ENCODE measurements at places on chromosomes 5 and 9. TPM values are rescaled to one million over a fixed set of nuclear protein-coding genes. Genes with fewer than 3 reads are reported as not detected.

Gene TSLP
- total RNA-seq, result not detected

DNA sequence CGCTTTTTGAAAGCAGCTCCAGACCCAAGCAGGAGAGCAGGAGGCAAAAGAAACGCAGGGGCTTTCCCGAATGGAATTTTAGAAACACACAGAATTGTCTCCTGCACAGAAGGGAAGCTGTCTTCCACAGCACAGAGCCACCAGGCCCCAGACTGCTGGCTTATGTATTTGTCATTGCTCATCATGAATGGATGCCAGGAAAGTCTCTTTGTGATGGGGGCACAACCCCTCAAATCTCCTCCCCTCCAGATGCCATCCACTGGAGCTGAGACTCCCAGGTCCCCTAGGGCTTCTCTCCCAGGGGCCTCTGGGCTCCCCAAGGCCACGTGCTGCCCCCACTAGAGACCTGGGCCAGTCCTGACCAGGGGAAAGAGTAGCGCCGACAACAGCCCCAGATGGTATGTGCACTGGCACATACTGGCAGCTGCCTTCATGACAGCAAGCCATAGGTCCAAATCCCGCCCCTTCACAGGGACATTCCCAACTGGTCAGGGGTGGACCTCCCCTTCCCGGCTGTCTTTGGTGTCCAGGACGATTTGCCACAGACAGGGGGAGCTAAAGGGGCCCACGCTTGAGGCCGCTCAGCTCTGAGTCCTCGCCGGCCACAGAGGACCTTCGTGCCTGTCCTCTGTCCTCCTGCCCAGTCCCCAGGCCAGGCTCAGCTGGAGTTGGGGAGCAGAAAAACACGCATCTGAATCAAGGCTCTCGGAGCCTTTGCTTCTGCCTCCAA, 127.8 kb downstream of the KCNIP1 start:
- no peak for DNase-seq

- no peak for DNase-seq
These were observed 353.8 kb upstream of the IZUMO3 start for GRCh38 chr9:24899463-24899862.

DNA sequence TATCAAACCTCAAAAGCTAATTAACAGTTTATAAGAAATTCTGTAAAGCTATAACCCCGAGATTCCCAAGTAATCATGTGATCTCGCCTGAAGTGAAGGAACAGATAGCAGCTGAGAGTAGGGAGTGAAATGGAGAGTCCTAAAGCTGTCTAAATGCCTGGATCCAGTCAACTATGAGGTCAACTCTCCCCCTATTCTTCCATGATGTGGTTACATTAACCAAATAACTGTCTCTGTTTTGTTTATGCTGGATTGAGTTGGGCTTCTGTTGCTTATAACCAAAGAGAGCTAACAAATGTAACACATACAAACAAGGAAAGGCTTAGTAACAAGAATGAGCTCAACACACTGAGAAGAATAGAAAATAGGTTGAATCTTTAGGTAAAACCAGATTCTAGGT, 41.6 kb downstream of the GKAP1 start:
- DNase-seq, result no peak

DNA sequence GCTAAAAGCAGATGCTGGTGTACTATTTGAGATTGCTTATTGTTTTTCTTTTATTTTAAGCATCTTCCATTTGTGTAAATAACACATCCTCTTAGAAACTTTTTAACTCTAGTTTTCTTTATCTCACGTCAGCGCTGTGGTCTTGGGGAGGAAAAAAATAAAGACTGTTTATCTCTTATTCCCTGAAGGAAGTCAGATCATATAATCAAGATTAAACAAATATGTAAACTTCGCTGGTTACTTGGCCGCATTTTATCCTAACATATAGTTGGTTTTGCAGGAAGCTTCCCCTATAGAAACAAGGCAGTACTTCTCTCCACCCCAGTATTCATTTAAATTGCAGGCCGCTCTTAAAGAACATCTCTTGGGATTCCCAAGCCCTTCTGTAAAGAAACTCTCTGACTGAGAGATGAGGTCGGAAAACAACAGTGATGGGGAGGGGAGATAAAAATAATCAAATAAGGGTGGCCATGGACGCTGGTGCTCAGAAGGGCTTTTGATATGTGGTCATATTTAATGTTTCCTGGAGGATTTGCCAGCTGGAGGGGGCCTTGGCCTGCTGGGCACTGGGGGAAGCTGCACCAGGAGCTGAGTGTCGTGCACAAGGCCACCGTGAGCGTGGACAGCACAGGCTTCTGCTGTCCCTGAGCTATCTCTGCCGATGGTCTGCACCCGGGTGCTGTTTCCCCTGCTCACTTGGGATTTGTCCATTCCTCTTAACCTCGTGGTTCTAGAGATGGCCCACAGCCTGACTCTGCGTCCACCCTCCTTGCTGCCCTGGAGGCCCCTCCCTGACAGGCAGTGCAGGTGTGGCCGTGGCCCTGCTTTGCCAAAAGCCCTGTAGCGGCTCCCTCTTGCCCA, 23.8 kb downstream of the NEURL1B start:
- DNase-seq, result no peak
